ENCODE measurements at places on chromosomes 5 and 9.

DNA sequence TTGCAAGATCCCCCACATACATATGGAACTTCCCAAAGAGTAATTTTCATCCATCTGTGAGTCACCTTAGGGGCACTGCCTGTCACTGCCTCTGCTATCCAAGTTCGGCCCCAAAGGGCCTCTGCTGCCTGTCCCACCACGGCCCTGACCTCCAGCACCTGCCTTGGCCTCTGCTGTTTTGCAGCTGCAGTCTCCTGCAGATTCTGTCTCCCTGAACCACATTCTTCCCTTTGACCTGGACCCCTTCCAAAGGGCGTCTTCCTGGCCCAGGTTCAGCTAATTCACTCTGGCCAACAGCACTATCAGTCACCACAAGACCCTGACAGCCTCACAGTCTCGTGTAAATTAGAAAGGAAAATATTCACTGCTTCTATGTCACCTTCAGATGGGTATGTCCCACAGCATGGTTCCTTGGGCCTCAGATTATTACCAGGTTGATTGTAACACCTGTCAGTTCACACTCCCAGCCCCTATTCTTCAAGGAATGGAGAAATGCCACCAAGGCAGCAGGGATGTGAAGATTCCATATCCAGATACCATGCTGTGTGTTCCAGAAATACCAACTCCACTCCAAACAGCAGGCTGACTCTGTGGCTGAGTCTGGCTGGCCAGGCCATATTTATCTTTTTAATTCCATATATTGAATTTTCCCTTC, 479.3 kb downstream of the ARHGEF28 start:
- no peak for DNase-seq

DNA sequence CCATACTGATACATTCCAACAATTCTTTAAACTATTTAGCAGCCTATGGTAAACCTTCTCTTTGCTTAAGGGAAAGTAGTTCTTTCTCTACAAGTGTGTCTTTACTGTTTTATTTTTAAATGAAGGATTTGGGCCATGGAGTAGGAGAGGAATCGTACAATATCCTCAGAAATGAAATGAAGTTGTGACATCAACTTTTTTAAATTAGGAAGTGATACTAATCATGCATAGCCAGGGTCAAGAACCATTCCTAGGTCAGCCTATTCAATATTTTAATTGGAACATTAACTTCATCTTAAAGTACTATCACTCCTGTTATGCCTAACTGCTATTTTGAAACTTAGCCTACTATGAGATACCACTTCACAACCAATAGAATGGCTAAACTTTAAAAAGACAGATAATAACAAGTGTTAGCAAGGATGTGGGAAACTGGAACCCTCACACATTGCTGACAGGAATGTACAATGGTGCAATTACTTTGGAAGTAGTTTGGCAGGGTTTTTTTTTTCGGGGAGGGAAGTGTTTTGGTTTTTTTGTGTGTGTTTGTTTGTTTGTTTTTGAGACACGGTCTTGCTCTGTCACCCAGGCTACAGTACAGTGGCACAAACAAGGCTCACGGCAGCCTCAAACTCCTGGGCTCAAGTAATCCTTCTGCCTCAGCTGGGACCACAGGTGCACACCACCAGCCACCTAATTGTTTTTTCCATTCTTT, 10.7 kb downstream of the AGTPBP1 start:
- DNase-seq = no peak

DNA sequence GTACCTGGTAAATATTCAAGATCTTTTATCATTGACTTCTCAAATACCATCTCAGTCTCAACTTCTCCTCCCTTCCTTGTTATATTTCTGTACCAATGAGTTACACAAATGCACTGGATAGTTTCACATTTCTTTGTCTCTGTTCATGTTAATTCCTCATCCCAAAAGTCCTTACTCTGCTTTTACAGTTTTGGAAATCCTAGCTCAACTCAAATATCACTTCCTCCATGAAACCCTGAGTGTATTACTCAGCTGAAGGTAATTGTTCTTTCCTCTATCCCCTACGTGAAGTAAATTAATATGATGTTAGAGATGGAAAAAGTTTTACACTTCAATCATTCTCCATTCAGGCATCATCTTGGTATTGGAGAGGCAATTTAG, 241.5 kb downstream of the TLE4 start:
- no peak for DNase-seq

- no peak for DNase-seq
Observed at GRCh38 chr9:127185931-127186781, 63.7 kb upstream of the ANGPTL2 start.

Measured in NCI-H1694 treated with DMSO at 0.1 percent for 48 hours (cell line).